ENCODE measurements at places on chromosomes 3 and 15.
A peak's percentile ranks its signal among the peaks of the same experiment; 100 is the strongest.

- DNase-seq: no peak
Observed at GRCh38 chr15:101647251-101647650, 4.9 kb downstream of the TM2D3 start.

DNA sequence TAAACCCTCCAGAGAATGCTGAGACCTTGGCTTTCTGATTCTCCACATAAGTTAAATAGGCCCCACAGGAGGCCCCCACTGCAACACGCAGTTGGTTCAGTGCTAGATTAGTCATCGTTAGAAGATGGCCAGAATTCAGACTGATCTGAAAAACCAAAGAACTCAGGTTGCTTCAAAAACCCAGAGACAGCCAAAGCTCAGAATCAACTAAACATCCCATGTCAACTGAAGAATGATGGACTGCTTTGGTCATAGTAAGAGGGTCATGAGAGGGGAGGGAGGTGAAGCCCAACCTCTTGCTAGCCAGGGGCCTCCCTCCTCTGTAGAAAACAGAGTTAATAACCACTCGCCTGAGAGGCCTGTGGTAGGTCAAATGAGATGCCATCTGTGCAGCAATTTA lies 93.1 kb downstream of the AKAP13 start:
- DNase-seq: no peak

- no peak for DNase-seq
Observed at GRCh38 chr15:56757875-56758274, 24.6 kb upstream of the ZNF280D start.

DNA sequence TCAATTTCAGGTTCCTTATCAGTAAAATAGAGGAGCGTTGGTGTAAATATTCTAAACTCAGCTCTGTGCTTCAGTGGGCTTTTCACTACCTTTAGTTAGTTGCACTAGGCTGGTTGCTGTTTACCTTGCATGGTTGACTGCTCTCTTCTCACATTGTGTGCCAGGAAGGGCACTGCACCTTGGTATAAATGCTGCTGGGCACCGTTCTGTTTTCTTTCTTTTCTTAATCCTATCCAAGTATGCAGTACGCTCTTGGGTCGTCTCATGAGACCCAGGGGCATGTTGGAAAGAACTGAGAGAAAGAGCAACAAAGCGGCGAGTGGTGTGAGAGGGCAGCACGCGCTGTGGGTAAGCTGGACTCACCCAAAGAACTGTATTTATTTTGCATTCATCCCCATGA lies 22.4 kb downstream of the KCNMB2 start:
- DNase-seq: no peak

- DNase-seq: peak; percentile 24
Observed at GRCh38 chr3:197031315-197032285, 2.0 kb upstream of the MELTF start.

- DNase-seq: no peak
Observed at GRCh38 chr3:106981392-106981791, 395.8 kb upstream of the CCDC54 start.

DNA sequence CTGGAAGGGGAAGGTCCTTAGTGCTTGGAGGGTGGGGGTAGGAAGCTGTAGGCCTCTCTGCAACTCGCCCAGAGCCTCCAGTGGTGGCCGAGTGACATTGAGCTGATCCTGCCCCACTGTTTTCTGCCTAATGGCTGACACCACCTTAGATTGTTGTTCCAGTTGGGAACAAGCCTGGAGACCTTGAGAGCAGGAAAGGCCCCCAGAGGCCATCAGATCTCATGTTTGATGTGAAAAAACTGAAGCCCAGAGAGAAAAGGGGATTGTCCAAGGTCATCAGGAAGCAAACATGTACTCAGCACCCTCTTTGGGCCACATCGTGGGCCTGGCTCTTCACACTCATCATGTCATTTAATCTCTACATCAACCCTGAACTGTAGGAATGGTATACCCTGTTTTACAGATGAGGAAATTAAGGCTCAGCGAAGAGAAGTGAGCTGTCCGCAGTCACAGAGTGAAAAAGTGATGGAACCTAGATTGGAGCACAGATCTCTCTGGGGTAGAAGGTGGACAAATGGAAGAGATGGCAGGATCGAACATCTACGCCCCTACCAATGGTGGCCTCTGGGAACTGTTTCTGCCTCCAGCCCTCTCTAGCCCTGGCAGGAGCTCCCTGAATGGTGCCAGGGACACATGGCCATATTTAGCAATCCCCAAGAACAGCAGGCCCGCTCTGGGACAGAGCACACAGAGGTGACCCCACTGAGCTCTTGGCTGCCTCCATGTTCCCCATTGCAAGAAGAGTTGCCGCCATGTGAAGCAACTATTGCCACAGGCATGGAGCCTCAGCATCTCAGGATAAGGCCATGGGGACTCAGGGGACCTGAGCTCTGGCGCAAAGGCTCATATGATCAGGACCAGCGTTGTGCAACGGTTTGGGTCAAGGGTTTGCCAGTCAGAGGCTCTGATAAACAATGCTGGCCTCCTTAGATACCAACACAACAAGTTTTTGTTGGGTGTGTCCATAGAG lies 31.6 kb upstream of the TSEN2 start:
- no peak for DNase-seq

- no peak for DNase-seq
Observed at GRCh38 chr15:36254426-36254825, 325.0 kb upstream of the CDIN1 start.

DNA sequence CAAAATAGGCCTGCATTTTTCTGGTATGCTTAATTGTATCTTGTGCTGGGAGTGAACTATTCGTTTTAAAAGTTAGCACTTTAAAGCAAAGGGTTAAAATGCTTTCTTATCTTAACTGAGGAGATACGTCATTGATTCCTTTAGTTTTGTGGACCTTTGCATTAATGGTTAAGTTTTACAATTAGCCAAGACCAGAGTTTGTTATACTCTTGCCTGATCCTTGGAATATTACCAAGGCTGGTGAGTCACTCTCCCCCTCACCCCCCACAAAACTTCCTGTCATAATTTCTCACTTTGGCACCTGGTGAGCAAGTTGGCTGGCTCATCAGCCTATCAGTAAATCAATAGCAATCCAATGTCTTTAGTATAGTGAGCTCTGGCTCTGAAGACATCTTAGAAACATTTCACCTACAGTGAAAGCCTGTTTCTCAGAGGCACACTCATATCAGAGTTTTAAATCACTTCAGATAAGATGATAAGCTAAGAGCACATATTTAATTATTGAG lies 26.7 kb downstream of the SLC2A2 start:
- DNase-seq: no peak

GRCh38 chr15:70308011-70308734 lies 210.5 kb upstream of the TLE3 start:
- DNase-seq: peak; percentile 8

- no peak for DNase-seq
Observed at GRCh38 chr15:30974112-30974511, 17.3 kb downstream of the MTMR10 start.

- DNase-seq: no peak
Observed at GRCh38 chr3:138408751-138409570, 25.5 kb upstream of the ESYT3 start.
